Fibroblast of lung (primary cell): ENCODE measurements at places on chromosomes 7 and 10. TPM values are rescaled to one million over a fixed set of nuclear protein-coding genes. Genes with fewer than 3 reads are reported as not detected.

The SEMA4G gene
- 0.51 and 1.8 TPM in 2 replicates for total RNA-seq

The DLX5 gene
- total RNA-seq, result 0.17 TPM in 1 of 2 replicates, not detected in the other

The DKK1 gene
- total RNA-seq, result 54.4 and 80.6 TPM in 2 replicates

The CAMK2B gene
- total RNA-seq, result 0.17 and 0.26 TPM in 2 replicates

The PLEKHA1 gene
- 9.5 and 14.4 TPM in 2 replicates for total RNA-seq

The ASAH2B gene
- total RNA-seq, result 2.3 and 3.0 TPM in 2 replicates

The CYTH3 gene
- 24.4 and 39.1 TPM in 2 replicates for total RNA-seq

- peaks cover 2% of the 10 kb centered on the region for H3K36me3 ChIP-seq
- no peak overlapping the region for H3K27ac ChIP-seq
- no peaks in the 10 kb centered on the region for H3K27me3 ChIP-seq
- H3K4me1 ChIP-seq, result no peaks in the 10 kb centered on the region
These were observed 279.7 kb downstream of the USP6NL start for GRCh38 chr10:11331726-11332125.

GRCh38 chr10:48542471-48543181, 62.2 kb downstream of the ARHGAP22 start:
- no peak for DNase-seq
- H3K4me1 ChIP-seq, result no peaks in the 10 kb centered on the region
- H3K27ac ChIP-seq, result no peak overlapping the region
- no peaks in the 10 kb centered on the region for H3K27me3 ChIP-seq

- H3K36me3 ChIP-seq, result no peaks in the 10 kb centered on the region
- H3K27ac ChIP-seq, result peak overlapping the region; percentile 79
- H3K4me3 ChIP-seq, result peak overlapping the region; percentile 33
- H3K4me1 ChIP-seq, result peaks cover 23% of the 10 kb centered on the region
- no peaks in the 10 kb centered on the region for H3K27me3 ChIP-seq
- DNase-seq, result peak; percentile 98
These were observed 61.9 kb downstream of the TES start for GRCh38 chr7:116271963-116272886.

- no peak for DNase-seq
- no peaks in the 10 kb centered on the region for H3K36me3 ChIP-seq
- H3K27me3 ChIP-seq, result no peaks in the 10 kb centered on the region
- no peak overlapping the region for H3K27ac ChIP-seq
- H3K4me1 ChIP-seq, result peaks cover 27% of the 10 kb centered on the region
- no peak overlapping the region for H3K4me3 ChIP-seq
These were observed 222.2 kb downstream of the KCNMA1 start for GRCh38 chr10:77415313-77415960.

GRCh38 chr7:24862461-24862860, 105.2 kb upstream of the GSDME start:
- H3K36me3 ChIP-seq, result peaks cover 17% of the 10 kb centered on the region
- H3K4me3 ChIP-seq, result no peak overlapping the region
- H3K27me3 ChIP-seq, result no peaks in the 10 kb centered on the region
- no peaks in the 10 kb centered on the region for H3K4me1 ChIP-seq
- H3K27ac ChIP-seq, result no peak overlapping the region

DNA sequence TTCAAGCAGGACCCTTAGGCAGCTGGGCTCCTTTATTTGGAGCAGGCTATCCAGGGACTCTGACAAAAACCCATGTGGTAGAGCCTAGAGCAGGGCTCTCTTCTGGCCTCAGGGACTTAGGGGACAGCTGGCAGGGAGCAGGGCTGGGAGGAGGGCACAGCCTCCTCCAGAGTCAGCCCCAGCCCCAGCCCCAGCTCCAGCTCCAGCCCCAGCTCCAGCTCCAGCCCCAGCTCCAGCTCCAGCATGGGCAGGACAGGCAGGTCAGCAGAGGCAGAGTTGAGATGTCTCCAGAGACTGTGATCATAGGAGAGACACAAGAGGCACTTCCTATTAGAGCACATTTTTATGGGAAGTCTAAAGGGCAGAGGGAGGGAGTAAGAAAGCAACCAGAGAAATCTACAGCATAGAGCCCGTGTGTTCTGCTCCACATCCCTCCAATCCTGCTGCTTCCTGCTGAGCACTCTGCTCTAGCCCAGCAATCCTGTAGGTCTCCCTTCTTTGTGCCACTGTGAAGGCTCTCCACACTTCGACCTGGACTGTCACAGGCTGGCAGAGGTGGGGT, 13.3 kb upstream of the C10orf53 start:
- no peak overlapping the region for H3K27ac ChIP-seq
- H3K4me1 ChIP-seq, result no peaks in the 10 kb centered on the region
- DNase-seq, result no peak
- no peaks in the 10 kb centered on the region for H3K27me3 ChIP-seq
- H3K4me3 ChIP-seq, result no peak overlapping the region
- H3K36me3 ChIP-seq, result no peaks in the 10 kb centered on the region

DNA sequence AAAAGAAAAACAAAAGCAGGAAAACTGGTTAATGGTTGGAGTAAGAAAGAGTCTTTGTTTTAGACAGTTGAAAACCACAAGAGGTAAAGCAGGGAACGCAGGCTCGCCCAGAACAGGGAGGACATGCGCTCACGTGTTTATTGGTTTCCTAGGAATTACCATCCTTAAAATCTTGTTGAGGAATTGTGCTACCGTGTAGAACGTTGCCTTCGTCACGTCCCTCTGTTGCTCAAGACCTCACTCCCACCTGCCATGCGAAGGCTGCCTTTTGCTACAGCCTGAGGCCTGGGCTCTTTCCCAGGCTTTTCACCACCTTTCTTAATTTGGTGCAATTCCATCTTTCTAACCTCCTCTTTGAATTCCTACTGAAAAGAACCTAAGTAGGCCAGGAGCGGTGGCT, 61.6 kb upstream of the CAMK1D start:
- no peaks in the 10 kb centered on the region for H3K4me1 ChIP-seq
- no peak overlapping the region for H3K4me3 ChIP-seq
- no peaks in the 10 kb centered on the region for H3K27me3 ChIP-seq
- H3K27ac ChIP-seq, result no peak overlapping the region
- DNase-seq, result no peak

DNA sequence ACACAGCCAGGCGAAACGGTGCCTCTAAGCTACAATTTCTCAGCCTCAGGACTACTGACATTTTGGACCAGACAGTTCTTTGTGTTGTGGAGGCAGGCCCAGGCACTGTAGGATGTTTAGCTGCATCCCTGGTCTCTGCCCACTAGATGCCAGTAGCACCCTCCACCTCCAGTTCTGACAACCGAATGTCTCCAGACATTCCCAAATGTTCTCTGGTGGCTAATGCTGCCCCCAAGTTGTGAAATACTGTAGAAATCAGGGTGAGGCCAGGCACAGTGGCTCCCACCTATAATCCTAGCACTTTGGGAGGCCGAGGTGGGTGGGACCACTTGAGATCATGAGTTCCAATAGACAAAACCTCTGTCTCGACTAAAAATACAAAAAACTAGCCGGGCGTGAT, 18.2 kb downstream of the HNRNPF start:
- peaks cover 27% of the 10 kb centered on the region for H3K36me3 ChIP-seq
- H3K4me3 ChIP-seq, result no peak overlapping the region
- no peaks in the 10 kb centered on the region for H3K27me3 ChIP-seq
- DNase-seq, result peak; percentile 20

- no peaks in the 10 kb centered on the region for H3K27me3 ChIP-seq
- H3K27ac ChIP-seq, result no peak overlapping the region
- no peak overlapping the region for H3K4me3 ChIP-seq
- DNase-seq, result no peak
- H3K36me3 ChIP-seq, result no peaks in the 10 kb centered on the region
These were observed 56.7 kb downstream of the SNX10 start for GRCh38 chr7:26348234-26348851.

DNA sequence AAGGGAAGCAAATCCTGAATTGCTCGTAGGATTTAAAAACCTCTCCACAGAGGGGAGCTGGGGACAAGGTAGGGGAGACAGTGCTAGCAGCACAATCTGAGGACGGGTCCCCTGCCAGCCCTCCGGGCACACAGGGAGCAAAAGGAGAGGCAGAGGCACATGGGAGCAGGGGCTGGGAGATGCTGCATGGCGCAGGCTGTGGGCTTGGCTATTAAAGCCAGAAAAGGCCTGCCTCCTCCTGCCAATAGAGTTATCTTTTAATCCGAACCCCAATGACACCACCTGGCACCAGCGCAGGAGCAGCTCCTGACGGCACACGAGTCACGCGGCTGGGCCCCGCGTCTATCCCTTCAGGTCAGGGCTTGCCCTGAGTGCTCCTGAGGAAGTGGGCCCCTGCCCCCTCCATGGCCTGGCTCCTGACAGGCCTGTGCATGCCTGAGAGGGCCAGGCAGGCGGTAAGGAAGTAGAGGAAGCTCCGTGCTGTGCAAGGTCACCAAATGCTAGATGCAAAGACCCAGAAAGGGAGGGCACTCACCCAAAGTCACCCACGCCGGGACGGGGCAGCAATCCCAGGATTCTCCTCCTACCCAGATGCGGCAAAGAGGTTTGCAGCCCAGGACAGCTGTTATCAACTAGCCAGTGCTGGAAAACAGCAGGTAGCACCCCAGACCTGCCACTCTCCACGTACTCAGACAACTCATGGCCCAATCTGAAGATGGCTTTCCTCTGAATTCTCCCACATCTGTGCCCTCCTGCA, 28.1 kb downstream of the DLG5 start:
- no peak for DNase-seq
- H3K36me3 ChIP-seq, result no peaks in the 10 kb centered on the region
- no peaks in the 10 kb centered on the region for H3K27me3 ChIP-seq
- H3K4me3 ChIP-seq, result no peak overlapping the region
